IMR-90 (cell line): ENCODE measurements at places on chromosomes 4 and X. TPM values are rescaled to one million over a fixed set of nuclear protein-coding genes. Genes with fewer than 3 reads are reported as not detected.

The SEPTIN6 gene
- total RNA-seq: 14.2 and 19.0 TPM in 2 replicates

The PNMA5 gene
- total RNA-seq: not detected in 2 replicates

The GAB1 gene
- total RNA-seq: 8.9 and 12.0 TPM in 2 replicates

The UBA6 gene
- total RNA-seq: 268 and 454 TPM in 2 replicates

The ALPK1 gene
- total RNA-seq: 7.9 and 8.6 TPM in 2 replicates

The PRSS48 gene
- not detected in 2 replicates for total RNA-seq

The RAB40AL gene
- total RNA-seq: 0.28 and 0.36 TPM in 2 replicates

The EDNRA gene
- 6.5 and 7.8 TPM in 2 replicates for total RNA-seq

The TMEM271 gene
- not detected in 2 replicates for total RNA-seq

The FGFBP1 gene
- under 0.01 TPM in 1 of 2 replicates, not detected in the other for total RNA-seq

The MRPL1 gene
- total RNA-seq: 13.4 and 33.6 TPM in 2 replicates

The TIGD4 gene
- not detected in 2 replicates for total RNA-seq
